ENCODE measurements at places on chromosomes 1 and 21.

- DNase-seq, result no peak
These were observed 19.3 kb upstream of the AADACL3 start for GRCh38 chr1:12696658-12697057.

DNA sequence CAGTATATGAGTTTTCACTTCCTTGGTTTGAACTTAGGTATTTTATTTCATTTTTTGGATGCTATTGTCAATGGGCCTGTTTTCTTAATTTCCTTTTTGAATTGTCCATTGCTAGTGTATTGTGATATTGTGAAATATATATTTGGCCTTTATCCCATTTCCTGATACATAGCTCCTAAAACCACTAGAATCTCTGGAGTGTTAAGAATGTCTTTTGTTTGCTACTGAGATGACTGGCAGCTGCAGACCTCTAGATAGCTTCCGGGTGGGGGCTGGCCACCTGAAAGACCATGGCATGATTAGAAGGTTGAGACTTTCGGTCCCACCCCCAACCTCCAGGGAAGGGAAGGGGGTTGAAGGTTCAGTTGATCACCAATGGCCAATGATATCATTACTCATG lies 245.4 kb downstream of the KCNJ6 start:
- no peak for DNase-seq

GRCh38 chr1:115063228-115063901 lies 25.9 kb downstream of the TSPAN2 start:
- no peak for DNase-seq

DNA sequence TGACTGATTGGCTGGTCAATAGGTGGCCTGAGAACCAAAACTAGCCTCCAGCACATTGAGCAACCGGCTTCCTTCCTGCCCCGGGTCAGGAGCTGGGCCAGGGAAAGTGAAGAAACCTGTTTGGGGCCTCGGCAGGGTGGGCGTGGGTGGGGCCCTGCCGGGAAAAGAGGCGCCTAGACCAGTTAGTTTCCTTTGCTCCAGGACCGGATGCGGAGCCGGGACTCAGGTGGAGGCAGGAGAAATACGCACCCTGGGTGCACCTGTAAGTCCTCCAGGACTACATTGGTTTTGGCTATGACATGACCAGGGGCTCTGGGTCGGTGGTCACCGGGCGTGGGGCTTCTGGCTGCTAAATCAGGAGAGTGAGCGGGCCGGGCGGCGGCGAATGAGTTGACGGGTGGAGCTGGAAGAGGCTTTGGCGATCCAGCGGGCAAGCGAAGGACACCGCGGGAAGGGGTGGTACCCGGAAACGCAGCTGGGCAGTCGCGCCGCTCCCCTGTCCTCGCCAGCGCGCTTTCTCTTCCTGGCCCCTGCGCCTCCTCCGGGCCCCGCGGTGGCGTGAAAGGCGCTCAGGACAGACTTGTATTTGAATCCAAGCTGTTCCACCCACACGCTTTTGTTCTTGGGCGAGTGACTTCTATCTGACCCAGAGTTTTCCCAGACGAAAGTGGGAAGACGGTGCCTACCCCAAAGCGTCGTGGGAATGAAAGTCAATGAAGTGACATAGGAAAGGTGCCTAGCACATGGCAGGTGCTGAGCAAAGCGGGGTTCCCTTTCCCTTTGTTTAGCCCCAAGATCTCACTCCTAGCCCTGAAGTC lies 30.6 kb upstream of the JUN start:
- DNase-seq, result no peak

DNA sequence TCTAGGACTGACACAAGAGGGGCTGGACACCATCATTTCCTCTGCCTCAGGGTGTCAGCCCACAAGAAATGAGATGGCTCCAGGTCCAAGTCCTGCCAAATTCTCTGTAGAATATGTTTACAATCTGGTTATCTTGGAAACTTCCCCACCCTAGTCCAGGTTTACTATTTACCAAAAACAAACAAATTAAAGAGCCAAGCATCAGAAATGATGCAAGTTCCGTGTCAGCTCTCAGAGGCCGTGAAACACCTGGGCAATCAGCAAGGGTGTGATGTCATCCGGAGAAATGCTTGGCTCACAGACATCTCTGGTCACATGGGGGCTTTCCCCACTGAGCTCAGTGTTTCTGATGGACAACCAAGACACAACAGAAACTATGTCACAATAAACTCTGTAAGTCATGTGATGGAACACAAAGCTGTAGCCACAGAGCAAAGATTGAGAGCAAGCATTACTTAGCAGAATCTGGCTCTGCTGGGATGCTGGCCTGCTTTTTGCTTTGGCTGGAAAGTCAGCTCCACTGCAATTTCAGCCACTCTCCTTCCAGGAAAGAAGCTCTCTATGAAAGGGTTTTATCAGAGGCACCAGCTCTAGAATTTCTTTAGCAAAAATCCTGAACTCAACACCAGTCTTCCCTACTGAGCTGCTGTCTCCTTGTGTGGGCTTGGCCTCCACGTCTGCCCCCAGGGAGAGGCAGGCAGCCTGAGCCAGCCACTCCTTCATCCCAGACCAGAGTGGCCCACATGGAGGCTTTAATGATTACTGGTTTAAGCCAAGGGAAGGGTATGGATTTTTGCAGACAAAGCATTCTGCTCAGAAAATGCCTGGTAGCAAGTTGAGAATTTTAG lies 55.9 kb downstream of the NENF start:
- DNase-seq, result peak; percentile 42

GRCh38 chr1:223712194-223712849 lies at the start of gene CAPN2:
CAPN2 (plus strand) TSS chr1:223712539; CDS start chr1:223712641, 102 bp downstream.
- no peak for DNase-seq

- DNase-seq, result no peak
These were observed 38.7 kb downstream of the ZBTB40 start for GRCh38 chr1:22490309-22490708.

- no peak for DNase-seq
These were observed 12.6 kb upstream of the POU2F1 start for GRCh38 chr1:167207940-167208623.

All from NCI-H1930 (cell line).